DMS79 treated with DMSO at 0.1 percent for 48 hours (cell line): ENCODE measurements at places on chromosomes 7 and 10.

DNA sequence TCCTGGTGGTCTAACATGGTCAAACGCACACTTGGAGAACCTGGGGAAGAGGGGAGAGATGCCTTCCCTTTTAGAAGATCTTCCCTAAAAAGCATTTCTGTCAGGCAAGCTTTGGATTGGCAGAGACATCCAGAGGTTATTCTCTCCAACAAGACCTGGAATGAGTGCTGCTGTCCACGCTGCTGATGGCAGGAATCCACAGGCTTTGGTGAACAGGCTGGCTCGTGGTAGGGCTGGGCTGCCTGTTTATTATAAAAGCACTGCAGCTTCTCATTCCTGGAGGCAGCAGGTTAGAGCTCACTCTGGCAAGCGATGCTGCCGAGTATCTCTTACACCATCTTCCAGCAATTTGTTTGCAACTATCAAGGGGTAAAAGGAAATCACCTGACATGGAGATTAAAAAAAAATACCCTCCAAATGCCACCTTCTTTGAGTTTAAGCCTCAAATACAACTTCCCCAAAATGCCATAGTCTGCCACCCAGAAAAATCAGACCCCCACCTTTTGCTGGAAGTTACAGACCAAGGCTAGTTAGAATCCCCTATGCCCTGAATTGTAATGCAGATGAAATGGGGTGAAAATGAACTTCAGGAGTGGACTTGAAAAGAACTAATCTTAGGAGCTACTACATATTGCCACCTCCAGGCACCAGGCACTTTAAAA, 152.1 kb upstream of the KMT2E start:
- no peak for DNase-seq

GRCh38 chr10:3525832-3526449, 259.1 kb downstream of the KLF6 start:
- DNase-seq = no peak

DNA sequence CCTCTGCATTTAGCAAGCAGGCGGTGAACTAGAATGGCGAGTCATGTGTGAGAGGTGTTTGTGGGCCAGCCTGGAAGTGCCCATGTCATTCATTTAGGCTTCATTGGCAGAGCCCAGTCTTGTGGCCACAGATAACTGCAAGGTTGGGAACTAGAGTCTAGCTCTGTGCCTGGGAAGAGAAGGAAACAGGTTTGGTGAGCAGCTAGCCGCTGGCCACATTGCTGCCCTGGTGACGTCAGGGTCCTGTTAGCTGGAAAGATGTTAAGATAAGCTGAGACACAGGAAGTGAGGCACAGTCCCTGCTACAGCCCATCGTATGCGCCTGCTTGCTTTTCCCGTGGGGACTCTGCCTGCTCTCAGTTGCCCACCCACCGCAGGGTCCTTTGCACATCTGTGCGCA, 185.5 kb downstream of the CAMK1D start:
- no peak for DNase-seq

DNA sequence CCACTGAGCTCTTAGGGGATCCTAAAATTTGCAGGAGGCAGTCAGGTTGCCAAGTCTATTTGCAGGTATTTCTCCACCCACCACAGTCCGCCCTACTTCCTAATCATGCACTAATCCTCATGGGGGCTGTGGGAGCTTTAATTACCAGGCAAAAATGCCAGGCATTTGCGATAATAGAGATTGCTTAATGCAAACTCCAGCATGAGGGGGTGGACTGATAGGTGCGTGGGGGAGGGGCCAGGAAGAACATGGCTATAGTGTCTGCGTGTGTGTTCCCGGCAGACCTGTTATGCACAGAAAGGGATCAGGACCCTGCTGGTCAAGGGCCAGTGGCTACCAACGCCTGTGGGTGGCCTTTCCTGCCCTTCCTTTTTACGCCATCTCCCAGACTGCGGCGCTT, 15.6 kb upstream of the AQP1 start:
- DNase-seq = no peak
